ENCODE measurements at places on chromosomes 12 and 14. TPM values are rescaled to one million over a fixed set of nuclear protein-coding genes. Genes with fewer than 3 reads are reported as not detected.

BATF gene
- 1.0 TPM for total RNA-seq

SMOC1 gene
- total RNA-seq, result 3.1 TPM

INHBE gene
- total RNA-seq, result 1.0 TPM

BMP4 gene
- 5.2 TPM for total RNA-seq

MIPOL1 gene
- total RNA-seq, result 16.7 TPM

AQP2 gene
- not detected for total RNA-seq

DBX2 gene
- total RNA-seq, result under 0.01 TPM

LALBA gene
- total RNA-seq, result not detected

MEG3 gene
- total RNA-seq, result 587 TPM

LPCAT3 gene
- total RNA-seq, result 14.6 TPM

RNASE7 gene
- not detected for total RNA-seq

KCNK10 gene
- not detected for total RNA-seq

RPL10L gene
- not detected for total RNA-seq

KRT85 gene
- 0.52 TPM for total RNA-seq

LARP4 gene
- total RNA-seq, result 37.6 TPM

PLEK2 gene
- 3.7 TPM for total RNA-seq

LYZ gene
- 34.4 TPM for total RNA-seq

KRT5 gene
- total RNA-seq, result 1.6 TPM

HOXC12 gene
- not detected for total RNA-seq

PLCZ1 gene
- total RNA-seq, result not detected

APOF gene
- total RNA-seq, result not detected

MARS1 gene
- 68.4 TPM for total RNA-seq

CEBPE gene
- under 0.01 TPM for total RNA-seq

KRT2 gene
- total RNA-seq, result not detected

ZDHHC17 gene
- 123 TPM for total RNA-seq

TESPA1 gene
- total RNA-seq, result 0.52 TPM

C12orf56 gene
- total RNA-seq, result 0.52 TPM

SIX6 gene
- not detected for total RNA-seq

SERPINA9 gene
- not detected for total RNA-seq

FAM181A gene
- not detected for total RNA-seq

OTX2 gene
- total RNA-seq, result not detected

MOAP1 gene
- 20.4 TPM for total RNA-seq

A2M gene
- total RNA-seq, result 244 TPM

RBM23 gene
- total RNA-seq, result 66.8 TPM

RAPGEF3 gene
- 8.4 TPM for total RNA-seq

FGD4 gene
- total RNA-seq, result 51.1 TPM

MMP14 gene
- 96.0 TPM for total RNA-seq

FITM1 gene
- total RNA-seq, result 172 TPM

C12orf50 gene
- not detected for total RNA-seq

CLEC4C gene
- not detected for total RNA-seq
